RCC 7860 (cell line): ENCODE measurements at places on chromosomes 6 and 20.

- DNase-seq, result no peak
Measured at GRCh38 chr6:16474772-16475493, 236.5 kb downstream of the GMPR start.

DNA sequence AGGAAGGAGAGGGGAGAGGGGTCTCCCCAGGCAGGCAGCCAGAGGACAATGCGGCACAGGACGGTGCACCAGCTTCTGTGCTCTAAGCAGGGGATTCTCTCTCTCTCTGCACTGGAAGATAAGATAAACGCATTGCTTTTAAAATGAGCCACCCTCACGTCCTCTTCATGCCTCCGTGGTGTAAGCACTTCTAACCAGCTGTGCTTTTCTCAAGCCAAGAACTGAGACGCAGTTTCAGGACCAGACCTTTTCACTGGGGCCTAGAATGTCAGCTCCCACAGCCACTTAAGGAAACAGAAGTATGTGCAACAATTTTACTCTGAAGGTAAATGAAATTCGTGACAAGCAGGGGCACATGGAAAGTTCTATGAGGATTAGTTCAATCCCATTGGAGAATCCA is 82.4 kb downstream of the PSMB1 start:
- no peak for DNase-seq

DNA sequence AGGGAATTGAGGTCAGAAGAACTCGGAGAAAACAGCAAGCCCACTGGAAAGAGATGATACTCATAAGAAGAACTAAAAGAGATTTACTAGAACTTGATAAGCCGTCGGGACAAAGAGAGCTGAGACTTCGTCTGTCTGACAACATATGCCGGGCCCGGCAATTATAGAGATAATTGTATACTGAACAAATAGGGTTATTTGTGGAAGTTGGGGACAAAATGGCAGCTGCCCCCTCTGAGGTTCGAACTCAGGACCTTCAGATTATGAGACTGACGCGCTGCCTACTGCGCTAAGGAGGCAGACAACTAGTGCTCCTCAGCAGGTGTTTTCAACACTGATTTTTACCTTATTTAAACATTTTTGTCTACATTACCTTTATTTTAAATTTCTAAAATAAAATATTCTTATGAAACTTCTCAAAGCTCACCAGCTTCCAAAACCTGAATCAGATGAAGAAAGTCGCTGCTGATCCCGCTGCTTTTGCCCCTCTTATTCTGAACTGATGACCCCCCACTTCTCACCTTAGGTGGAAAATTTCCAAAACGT is 29.3 kb upstream of the TRIM27 start:
- DNase-seq, result peak; percentile 68

- DNase-seq, result no peak
Measured at GRCh38 chr6:121830736-121831135, 395.3 kb downstream of the GJA1 start.

- DNase-seq, result peak; percentile 7
Measured at GRCh38 chr6:1770968-1771723, 161.4 kb downstream of the FOXC1 start.

GRCh38 chr20:25364180-25364788 is 26.4 kb downstream of the ABHD12 start:
- no peak for DNase-seq

DNA sequence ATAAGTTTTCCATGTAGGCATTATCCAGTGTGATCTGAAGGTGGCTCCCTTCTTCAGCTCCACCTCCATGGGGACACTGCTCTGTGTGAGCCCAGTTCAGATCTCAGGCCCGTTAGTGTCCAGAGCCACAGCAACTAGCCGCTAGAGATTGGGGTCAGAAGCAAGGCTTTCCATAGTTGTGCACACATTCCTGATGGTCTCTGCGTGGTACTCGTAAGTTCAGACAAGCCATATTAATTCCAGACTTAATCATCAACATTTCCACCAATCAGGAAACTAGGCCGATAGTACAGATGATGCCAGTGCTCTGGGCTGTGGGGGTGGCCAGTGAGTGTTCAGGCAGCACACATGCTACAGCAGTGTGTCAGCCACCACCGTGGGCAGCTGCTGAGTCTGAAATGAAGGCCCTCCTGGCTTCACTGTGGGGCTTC is 17.5 kb upstream of the SYNCRIP start:
- DNase-seq, result peak; percentile 84

DNA sequence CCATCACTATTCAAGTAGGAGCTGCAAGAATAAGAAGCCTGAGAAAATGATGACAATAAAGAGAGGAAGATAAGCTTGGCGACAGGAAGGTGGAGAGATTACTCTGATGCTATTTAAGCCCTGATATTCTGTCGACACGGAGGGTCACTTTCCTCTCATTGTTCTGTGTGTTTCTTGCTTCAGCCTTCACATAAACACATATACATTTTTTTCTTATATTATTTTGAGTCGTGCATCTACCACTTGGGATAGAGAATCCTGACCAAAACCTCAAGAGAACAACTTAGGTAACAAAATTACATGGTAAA is 10.5 kb downstream of the PTCHD4 start:
- no peak for DNase-seq
